Aorta (tissue), 5 donors: ENCODE measurements at places on chromosomes 4 and X. TPM values are rescaled to one million over a fixed set of nuclear protein-coding genes. Genes with fewer than 3 reads are reported as not detected.

Gene MSANTD1
- total RNA-seq: 1.9 TPM

DNA sequence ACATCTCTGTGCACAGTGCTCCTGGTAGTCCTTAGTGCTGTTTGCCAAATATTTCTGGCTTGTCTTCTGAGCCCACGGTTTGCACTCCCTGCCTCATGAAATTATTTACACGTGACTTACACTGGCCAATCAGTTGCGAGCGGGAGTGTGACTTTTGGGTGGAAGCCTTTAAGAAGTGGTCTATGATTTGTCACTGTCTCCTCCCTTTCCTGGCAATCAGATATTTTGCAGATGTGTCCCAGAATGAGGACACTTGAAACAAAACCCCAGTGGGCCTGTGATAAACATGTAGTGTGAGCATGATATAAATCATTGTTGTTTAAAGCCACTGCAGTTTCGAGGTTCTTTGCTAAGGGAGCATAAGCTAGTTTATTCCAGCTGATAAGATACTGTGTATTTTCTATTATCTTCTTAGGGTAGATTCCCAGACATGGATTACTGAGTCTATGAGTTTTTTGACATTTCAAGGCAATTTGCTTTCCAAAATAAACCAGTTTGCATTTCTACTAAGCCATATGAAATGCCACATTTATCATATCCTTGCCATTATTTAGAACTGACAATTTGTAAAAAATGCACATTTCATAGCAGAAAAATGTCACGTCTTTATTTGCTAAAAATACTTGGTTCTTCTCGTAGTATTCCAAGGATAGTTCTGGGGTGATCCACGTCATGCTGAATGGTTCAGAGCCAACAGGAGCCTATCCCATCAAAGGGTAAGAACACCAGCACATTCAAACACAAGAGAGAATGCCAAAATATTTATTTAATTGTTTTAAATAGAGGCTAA lies 12.0 kb downstream of the BST1 start:
- H3K4me1 ChIP-seq: peaks cover 4% of the 10 kb centered on the region
- no peak overlapping the region for H3K4me3 ChIP-seq
- H3K36me3 ChIP-seq: no peaks in the 10 kb centered on the region
- no peaks in the 10 kb centered on the region for H3K27me3 ChIP-seq
- DNase-seq: no peak

Gene LGI2
- 10.3 TPM for total RNA-seq

DNA sequence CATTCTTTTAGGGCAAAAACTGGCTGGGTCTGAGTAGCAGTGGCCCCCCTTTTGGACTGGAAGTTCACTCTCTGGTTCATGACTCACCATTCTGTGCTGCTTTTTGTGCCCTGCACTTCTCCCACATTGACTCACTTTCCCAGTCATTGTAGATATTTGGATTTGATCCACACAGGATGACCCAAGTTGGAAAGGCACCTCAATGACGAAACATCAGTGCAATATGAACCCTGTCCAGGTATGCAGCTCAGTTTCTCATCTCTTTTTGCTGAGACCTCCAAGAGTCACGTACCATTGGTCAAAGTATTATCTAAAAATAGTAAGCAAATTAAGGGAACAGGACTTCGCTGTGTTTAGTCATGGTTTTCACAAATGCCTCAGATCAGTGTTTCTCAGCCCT lies 92.7 kb downstream of the CBLL2 start:
- H3K4me3 ChIP-seq: no peak overlapping the region
- DNase-seq: no peak
- no peak overlapping the region for H3K27ac ChIP-seq
- H3K27me3 ChIP-seq: no peaks in the 10 kb centered on the region

GRCh38 chr4:121873604-121874003 lies 3.3 kb upstream of the BBS7 start:
- no peak overlapping the region for H3K4me3 ChIP-seq
- H3K4me1 ChIP-seq: no peaks in the 10 kb centered on the region
- no peak overlapping the region for H3K27ac ChIP-seq
- no peak for DNase-seq
- no peaks in the 10 kb centered on the region for H3K36me3 ChIP-seq

DNA sequence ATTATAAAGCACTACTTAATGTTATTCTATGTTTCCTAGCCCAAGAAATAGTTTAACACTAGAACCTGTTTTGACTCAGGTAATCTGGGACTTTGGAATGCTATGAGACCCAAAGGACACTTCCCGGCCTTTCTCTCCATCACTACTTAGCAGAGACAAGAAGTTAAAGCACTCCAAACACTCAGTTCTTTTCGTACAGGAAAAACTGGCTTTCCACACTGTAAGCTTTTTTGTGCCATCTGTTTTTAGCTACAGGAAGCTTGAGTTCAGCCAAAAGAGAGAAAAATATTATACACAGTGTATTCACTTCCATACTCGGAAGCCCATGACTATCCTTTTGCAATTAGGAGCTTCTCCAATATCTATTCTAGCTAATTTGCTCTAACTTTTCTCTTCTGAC lies 7.9 kb upstream of the FGF13 start:
- H3K27me3 ChIP-seq: no peaks in the 10 kb centered on the region
- H3K4me1 ChIP-seq: no peaks in the 10 kb centered on the region
- H3K36me3 ChIP-seq: no peaks in the 10 kb centered on the region
- H3K27ac ChIP-seq: no peak overlapping the region

DNA sequence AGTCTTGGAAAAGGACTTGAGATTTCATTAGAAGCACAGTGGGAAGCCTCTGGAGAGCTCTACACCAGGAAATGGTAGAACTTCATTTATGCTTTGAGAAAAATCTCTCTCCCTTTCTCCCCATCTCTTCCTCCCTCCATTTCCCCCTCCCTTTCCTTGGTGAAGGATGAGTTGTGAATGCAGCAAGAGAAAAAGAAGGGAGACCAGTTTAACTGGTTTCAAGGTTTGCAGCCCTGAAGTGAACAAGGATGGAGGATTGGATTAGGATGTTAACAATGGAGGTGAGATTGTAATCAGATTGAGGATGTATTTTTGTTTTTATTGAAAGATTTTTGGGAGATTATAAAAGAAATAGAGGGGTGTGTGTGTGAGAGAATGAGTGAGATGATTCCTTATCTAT lies 99.5 kb downstream of the ANK2 start:
- H3K4me3 ChIP-seq: no peak overlapping the region
- no peaks in the 10 kb centered on the region for H3K36me3 ChIP-seq
- no peak overlapping the region for H3K27ac ChIP-seq
- no peaks in the 10 kb centered on the region for H3K4me1 ChIP-seq

DNA sequence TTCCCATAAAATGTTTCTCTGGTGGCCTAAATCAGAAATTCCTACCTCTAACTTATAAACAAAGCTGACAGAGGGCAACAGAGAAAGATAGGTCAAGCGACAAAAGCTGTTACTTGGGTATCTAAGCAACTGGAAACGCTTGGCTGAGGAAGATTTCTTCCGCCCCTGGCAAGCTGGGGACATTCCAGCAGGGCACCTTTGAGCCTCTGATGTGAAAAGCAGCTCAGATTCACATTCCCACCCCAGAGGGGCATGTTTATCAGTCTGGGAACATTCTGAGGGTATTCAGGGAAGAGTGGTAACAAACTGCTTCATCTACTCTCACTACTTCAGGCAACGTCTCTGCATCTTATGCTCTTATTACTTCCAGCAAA lies 3.5 kb upstream of the CDS1 start:
- H3K27me3 ChIP-seq: no peaks in the 10 kb centered on the region
- H3K4me3 ChIP-seq: no peak overlapping the region
- H3K4me1 ChIP-seq: no peaks in the 10 kb centered on the region
- no peaks in the 10 kb centered on the region for H3K36me3 ChIP-seq
- no peak for DNase-seq

Gene ZAR1
- total RNA-seq: not detected

Gene FAM241A
- total RNA-seq: 7.1 TPM

GRCh38 chr4:48429709-48430474 lies 53.3 kb upstream of the SLC10A4 start:
- no peaks in the 10 kb centered on the region for H3K27me3 ChIP-seq
- peaks cover 3% of the 10 kb centered on the region for H3K36me3 ChIP-seq
- H3K4me1 ChIP-seq: no peaks in the 10 kb centered on the region
- H3K4me3 ChIP-seq: no peak overlapping the region
- DNase-seq: no peak
- no peak overlapping the region for H3K27ac ChIP-seq
